ENCODE measurements at places on chromosomes 16 and 17.

DNA sequence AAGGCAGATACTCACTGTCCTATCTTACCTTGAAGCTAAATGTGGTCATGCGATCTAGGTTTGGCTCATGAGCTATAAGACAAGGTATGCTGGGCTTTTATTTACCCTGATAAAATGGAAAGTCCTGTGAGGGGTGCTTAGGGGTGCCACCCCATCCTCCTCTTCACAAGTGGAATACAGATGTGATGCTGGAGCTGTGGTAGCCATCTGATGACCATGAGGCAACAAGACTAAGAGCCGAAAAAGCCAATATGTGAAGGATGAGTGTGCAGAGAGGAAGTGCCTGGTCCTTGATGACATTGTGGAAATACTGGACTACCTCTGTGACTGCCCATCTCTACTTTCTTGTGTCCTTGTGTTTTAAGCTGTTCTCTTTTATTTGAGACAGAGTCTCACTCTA is 58.1 kb upstream of the TMC5 start:
- DNase-seq, result no peak

- DNase-seq, result peak; percentile 54
Measured at GRCh38 chr17:48153691-48154358, 46.3 kb downstream of the SNX11 start.

DNA sequence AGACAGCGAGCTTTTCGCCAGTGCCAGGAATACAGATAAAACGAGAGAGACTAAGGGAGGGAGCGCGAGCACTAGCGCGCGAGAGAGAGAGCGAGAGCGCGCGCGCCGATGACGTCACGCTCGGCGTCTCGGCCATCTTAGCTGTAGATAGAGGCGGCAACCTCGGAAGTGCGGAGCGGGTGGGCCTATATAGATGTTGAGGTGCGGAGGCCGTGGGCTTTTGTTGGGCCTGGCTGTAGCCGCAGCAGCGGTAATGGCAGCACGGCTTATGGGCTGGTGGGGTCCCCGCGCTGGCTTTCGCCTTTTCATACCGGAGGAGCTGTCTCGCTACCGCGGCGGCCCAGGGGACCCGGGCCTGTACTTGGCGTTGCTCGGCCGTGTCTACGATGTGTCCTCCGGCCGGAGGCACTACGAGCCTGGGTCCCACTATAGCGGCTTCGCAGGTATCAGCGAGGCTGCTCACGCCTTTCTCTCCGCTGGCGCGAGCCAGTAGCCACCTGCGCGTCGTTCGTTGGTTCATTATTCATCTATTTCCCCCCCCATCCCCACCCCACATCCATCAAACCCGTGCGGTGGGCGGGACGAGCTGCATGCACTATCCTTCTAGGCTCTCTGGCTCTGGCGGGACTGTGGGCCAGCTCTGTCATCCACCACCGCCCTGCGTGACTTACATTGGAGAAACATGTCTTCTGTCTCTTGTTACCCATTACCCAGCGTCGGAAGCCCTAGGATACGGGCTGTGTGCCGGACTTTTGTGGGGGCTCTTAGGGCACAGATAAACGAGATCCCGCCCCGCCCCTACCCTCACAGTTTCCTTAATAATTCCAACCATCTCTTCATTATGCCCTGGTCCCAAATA is 795 bp downstream of the CYB5D2 start:
- peak; percentile 92 for DNase-seq

DNA sequence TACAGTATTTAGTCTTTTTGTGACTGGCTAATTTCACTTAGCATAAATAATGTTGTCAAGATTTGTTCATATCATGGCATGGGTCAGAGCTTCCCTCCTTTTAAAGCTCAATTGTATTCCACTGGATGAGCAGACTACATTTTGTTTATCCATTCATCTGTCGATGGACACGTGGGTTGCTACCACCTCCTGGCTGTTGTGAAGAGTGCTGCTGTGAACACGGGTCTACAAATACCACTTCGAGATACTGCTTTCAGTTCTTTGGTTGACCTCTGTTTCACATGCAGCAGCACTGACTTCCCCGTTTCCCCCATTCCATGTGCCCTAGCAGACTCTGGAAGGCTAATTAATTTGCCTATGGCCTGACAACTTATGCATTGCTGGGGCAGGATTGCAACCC is 285.4 kb downstream of the SHISA9 start:
- no peak for DNase-seq

DNA sequence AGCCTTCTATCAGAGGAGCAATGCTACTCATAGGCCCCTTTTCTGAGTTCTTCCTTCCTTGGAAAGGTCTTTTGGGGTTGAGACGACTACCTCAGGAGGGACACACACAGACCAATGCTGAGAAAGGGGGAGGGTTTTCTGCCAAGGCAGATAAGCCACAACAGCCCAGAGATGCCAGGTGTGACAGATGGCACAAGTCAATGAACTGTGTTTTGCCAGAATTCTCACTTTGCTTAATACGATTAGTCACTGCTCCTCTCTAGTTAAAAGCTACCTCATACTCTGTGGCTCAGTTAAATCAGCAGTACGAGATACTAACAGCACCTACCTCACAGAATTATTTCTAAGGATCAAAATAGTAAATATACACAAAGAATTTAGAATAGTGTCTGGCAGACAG is 8.0 kb downstream of the BRD7 start:
- DNase-seq, result no peak

GRCh38 chr16:56961386-56961785 is 364 bp upstream of the CETP start:
- DNase-seq, result peak; percentile 25

DNA sequence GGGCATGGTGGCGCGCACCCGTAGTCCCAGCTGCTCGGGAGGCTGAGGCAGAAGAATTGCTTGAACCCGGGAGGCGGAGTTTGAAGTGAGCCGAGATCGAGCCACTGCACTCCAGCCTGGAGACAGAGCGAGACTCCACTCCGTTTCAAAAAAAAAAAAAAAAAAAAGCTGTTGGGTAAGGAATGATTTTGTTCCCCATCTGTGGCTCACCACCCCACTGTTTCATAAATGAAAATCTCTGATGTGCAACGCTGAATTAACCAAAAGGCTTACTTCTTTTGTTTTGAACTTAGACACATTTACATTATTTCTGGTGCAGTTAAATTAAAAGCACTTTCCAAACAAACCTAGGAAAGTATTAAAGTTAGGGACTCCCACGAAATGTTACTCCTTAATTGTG is 1.2 kb upstream of the METTL9 start:
- no peak for DNase-seq

- no peak for DNase-seq
Measured at GRCh38 chr16:82136956-82137821, 32.8 kb downstream of the MPHOSPH6 start.
